ENCODE measurements at places on chromosomes 1 and 21.

GRCh38 chr1:99685516-99686180 is 39.7 kb downstream of the PALMD start:
- no peak for DNase-seq

DNA sequence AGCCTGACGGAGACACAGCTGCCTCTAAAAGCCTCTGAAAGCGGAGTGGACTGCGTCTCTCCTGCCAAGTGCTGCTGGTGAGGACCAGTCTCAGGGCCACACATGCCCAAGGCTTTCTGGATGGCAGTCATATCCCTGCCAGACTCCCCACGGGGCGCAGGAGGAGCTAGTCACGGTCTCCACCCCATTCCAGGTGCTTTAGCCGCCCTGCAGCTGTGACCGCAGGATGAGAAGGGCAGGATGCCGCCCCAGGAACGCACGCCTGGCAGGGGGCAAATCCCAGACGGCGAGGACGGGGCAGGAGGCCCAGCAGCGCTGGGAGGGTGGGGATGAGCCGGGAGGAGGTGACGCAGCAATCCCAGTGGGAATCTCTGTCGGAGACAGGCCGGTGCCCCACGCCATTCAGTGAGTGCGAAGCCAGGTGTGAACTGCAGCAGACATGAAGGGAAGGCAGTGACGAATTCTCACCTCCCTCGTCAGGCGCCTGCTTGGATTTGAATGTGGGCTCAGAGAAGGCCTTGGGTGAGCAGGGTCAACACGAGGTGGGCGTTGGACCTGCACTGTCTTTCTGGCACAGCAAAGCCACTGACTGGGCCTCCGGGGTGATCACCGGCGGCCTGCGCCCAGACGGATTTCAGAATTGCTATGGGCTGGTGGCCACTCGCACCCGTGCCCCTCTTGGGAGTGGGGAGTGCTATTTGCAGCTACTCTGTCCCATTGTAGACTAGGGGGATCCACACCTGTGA is 38.5 kb upstream of the SLC19A1 start:
- no peak for DNase-seq

DNA sequence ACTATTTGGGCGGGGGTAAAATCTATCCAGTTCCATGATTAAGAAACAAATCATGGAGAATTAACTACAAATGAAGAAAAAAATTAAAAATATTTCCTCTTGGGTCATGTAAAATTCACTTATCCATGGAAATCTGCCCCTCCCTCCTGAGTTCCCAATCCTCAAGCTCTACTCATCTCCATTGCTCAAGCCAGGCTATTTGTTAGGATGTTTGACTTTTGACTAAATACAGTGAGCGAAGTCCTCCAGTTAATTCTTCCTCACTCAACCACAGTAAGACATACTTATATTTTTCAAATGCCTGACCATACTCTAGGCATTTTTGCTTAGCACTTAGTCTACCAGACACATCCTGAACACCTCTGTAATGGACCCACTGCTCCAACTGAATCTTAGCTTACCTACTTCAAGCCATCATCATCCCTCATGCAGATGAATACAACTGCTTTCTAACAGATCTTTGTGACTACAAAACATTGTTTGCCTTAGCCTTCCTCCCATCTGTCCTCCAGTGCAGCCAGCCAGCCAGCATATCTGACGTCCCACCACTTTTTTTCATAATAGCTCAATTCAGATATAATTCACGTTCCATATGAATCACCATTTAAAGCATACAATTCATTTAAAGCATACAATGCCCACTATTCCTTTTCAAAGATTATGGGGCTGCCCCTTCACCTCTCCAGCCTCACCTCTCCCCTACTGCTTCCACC is 154.2 kb downstream of the RERE start:
- DNase-seq, result no peak

DNA sequence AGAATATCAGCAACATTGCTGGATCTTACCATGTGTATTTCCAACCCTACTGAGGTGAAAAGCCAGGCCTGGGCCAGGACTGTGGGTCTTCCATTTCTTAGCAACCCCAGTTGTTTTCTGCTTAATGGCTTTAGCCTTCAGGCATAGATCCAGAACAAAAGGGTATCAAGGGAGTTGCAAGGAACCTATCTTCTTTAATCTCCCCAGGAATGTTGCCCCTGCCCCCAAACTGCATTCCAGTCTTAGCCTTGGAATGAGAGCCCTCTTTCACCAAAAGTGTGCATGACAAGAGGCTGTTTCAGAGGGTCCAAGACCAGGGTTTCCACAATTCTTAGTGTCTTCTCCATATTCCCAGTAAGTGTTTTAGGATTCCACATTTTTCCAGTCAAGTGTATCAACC is 87.9 kb upstream of the SOX13 start:
- no peak for DNase-seq

GRCh38 chr1:192401825-192402224 is 85.0 kb downstream of the RGS21 start:
- no peak for DNase-seq

GRCh38 chr21:23522751-23523150 is 2084.5 kb downstream of the MRPL39 start:
- DNase-seq, result no peak

DNA sequence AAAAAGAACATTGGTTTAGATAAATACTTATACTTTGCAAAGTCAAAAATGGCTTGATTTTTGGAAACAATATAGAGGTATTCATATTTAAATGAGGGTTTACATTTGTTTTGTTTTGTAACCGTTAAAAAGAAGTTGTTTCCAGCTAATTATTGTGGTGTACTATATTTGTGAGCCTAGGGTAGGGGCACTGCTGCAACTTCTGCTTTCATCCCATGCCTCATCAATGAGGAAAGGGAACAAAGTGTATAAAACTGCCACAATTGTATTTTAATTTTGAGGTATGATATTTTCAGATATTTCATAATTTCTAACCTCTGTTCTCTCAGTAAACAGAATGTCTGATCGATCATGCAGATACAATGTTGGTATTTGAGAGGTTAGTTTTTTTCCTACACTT is 65.3 kb upstream of the SAMD13 start:
- DNase-seq, result no peak

- DNase-seq, result no peak
Measured at GRCh38 chr1:17567582-17567981, 28.1 kb downstream of the ARHGEF10L start.

DNA sequence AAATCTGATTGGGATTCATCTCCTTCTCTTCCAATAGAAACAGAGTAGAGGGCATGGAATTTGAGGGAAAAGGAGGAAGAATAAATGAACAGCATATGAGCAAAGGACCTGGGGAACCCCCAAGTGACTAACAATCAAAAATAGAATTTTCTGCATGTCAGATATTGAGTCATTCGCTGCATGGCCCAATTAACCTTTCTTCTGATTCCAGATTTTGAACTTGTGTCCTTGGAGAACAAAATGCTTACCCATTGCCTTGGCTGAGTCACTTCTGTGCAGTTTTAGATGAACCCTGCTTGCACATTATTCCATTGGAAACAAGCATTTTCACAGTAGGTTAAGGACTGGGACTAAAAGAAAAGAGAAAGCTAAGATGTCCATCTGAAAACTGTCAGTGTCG is 390.5 kb downstream of the ST6GALNAC3 start:
- no peak for DNase-seq
